ENCODE measurements at places on chromosomes 3 and 15.
A peak's percentile ranks its signal among the peaks of the same experiment; 100 is the strongest.

DNA sequence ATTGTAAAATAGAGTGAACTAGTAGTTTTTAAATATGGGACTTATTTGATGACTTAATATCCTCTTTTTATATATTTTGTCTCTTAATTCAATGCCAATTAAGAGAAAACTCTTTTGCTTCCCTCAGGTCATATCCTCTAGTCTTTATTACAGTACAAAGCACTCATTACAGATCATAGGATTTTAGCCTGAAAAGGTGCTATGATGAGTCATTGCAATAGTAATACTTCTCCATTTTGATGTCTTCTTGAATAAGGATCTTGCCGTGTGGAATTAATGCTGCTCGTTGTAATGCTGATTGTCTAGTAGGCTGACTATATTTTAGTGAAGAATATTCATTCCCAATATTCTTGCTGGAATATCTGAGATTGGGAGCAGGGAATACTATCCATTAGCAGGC is 612.2 kb upstream of the GOLIM4 start:
- DNase-seq: no peak

DNA sequence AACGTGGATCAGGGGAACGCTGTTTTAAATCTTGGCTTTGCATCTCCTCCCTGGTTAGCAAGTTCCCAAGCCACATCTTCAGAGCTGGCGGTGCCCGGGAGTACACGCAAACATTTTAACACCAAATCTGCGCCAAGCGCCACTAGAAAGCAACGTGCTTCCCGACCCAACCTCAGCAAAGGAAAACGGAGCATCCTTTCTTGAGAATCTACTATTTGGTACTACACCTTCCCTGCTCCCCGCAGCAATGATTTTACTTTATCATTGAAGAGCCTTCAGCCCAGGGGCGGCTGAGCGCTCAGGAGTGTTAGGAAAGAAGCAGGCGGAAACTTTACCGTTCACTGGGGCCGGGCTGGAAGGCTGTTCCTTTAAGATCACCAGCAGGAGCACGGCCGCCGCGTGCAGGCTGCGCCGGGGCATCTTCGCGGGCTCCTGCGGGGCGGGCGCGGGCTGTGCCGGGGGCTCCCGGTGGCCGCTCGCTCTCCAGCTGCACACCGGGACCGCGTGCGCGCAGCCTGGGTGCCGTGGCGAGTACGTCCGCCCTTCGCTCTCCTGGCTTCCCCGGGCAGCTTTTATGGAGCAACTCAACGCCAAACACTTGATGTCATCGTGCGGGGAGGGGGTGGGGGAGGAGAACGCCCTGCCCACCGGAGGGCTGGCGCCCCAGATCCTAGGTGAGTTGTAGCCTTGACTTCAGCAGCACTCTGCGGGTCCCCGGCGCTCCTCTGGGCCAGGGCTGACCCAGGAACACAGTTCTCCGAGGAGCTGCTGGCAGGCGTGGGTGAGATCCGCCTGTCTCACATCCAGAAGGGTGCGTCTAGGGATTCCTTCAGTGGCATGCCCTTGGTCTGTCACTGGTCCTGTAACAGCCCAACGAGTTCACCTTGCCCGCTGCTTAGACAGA is at the start of gene CA12:
Gene CA12 (minus strand): TSS at position 546 of the 904 bp plus-strand sequence. CDS start 126 bp downstream, at position 420.
- DNase-seq: no peak

GRCh38 chr3:184172681-184173373 is 1.8 kb upstream of the AP2M1 start:
- no peak for DNase-seq

GRCh38 chr15:37221671-37222145 is 121.4 kb upstream of the MEIS2 start:
- no peak for DNase-seq

DNA sequence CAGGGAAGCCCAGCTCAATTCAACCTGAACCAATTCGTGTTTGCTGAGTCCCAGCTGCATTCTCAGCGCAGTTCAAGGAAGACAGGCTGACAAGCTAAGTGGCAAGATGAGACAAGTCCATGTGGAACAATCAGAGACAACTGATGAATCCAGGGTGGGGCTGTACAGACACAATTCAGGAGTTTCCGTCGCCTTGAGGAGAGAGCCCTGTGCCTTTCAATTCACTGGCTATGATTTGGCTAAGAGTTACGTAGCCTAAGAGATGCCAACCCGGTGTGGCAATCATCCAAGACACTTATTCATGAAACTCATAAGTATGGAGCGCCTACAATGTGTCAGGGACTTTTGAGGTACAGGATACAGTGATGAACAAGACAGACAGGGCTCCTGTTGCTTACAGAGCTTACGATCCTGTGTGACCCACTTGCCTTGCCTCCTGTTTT is 15.5 kb upstream of the ZBED2 start:
- no peak for DNase-seq

DNA sequence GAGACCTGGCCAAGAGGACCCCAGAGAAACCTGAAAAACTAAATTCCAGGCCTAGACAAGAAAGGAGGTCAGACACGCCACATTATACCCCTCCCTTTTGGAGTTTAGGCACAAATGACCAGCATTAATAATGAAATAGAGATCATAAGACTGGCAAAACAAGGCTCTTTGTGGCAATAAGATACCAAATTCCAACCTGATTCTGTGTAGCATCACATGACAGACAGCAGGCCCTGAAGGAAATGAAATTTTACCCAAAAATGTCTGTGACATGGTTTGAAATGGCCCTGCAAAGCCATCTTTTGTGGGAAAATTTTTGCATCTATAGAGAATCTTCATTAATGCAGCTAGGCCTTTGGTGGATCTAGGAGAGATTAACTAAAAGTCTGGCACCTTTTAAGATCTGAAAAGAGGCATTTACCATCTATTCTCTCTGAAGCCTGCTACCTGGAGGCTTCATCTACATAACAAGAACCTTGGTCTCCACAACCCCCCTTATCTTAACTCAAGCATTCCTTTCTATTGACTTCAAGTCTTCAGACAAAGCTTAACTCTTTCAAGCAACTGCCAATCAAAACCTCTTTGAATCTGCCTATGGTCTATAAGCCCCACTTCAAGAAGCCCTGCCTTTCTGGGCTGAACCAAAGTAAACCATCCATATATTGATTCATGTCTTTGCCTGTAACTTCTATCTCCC is 8.0 kb downstream of the FAM174B start:
- DNase-seq: no peak

- no peak for DNase-seq
These were observed 320.6 kb upstream of the KCNH8 start for GRCh38 chr3:18827664-18828063.

- no peak for DNase-seq
These were observed 78.9 kb downstream of the GTF2E1 start for GRCh38 chr3:120821426-120821825.

DNA sequence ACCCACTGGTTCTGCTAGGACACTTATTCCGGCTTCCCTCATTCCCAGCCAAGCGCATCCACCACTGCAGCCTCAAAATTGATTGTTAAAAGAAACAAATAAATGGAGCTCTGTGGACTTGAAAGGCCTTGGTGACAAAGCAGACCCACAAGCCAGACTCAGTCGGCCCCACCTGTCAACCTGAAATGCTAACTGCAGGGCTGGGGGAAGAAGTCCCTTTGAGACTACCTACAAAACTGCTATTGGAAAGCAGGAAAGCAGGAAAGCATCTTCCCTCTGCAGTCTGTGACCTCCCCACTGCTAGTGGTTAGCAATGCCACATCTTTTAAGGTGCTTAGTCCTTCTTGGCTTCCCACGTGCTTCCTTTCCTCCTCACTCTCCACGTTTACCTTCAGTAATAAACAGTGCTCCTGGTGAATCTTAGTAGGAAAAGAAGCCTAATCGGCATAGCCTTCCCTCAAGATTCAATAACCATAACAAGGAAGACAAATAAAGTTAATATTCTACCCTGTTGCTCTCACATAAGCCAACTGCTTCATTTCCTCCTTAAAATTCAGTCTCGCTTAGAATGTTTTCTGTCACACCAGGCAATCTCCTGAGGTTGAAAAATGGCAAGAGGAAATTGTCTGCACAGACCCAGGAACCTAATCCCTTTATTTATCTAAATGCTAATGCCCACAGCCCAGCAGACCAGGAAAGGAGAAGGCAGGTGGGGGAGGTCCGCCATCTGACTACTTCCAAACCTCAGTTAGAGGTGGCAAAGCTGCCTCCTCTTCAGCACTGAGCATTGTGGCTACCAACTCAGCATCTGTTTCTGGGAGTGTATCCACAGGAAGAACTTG is 296.2 kb downstream of the NEK10 start:
- DNase-seq: no peak

- no peak for DNase-seq
These were observed 32.9 kb downstream of the IL16 start for GRCh38 chr15:81229586-81229985.

- no peak for DNase-seq
These were observed 37.7 kb downstream of the ALDH1L1 start for GRCh38 chr3:126142652-126143051.

- no peak for DNase-seq
These were observed 961 bp upstream of the ABHD2 start for GRCh38 chr15:89087161-89087829.

DNA sequence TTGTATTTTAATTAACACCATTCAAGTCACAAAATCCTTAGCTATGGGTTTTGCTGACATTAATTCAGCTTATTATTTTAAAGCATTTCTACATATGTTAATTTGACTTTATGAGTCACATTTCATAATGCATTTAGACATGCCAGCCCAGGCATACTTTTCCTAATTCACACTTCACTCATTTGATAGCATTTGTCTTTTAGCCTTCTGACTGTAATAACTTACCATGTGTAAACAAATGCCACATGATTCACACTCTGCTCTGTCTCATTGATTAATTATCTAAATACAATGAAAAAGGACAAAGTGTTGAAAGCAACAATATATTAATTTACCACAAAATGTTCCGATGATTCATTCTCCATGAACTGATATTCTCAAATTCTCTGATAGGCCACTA is 927.8 kb upstream of the EPHA6 start:
- no peak for DNase-seq

GRCh38 chr3:49248840-49249227 is 28.2 kb downstream of the C3orf62 start:
- DNase-seq: no peak

- no peak for DNase-seq
These were observed 114.0 kb downstream of the NR1D2 start for GRCh38 chr3:24058940-24059705.

DNA sequence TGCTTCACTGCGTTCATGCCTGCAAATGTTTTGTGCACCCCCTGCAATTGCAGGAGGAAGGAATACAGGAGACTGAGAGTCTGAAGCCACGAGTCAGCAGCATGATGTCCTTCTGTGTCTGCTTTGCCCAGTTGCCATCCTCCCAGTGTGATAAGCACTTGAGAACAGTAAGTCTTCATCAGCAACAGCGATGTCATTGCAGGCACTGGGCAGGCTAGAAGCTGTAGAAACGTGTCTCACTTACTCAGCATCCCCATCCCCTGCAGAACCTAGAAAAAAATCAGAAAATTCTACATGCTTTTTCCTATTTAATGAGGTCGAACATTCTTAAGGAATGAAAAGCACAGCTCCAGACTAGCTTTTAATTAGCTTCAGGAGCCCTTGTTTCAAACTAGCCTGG is 156.5 kb upstream of the LPP start:
- peak; percentile 19 for DNase-seq

DNA sequence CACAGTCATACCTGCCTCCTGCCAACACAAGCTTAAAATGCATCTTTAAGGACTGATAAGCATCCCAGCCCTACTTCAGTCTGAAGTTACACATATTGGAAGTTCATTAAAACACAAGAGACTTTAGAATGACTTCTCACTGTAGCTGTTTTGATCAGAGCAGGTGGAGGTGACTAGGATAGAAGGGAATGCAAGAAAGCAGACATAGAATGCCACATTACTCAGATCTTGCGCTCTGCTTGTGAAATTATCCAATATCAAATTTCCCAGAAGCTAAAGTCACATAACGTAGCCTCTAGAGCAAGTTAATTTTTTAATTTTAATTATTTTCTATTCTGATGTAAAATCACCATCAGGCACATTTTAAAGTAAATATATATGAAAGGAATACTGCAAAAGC is 306.5 kb downstream of the PLOD2 start:
- no peak for DNase-seq

DNA sequence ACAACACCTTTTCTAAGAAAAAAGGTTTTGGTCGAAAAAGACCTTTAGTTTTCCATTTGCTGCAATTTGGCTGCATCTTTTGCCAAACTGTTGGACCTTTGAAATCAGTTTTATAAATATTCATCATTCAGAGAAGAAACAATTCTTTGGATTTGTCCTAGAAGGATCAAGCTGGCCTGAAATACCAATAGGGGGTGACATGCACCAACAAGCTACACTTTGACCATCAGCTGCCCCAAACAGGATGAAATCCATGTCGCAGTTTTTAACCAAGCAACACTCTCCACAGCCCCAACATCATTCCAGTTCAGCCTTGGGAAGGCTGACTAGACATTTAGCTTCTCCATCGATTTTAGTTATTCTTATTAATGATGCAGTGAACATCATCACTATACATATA is 9.8 kb downstream of the RPL15 start:
- no peak for DNase-seq

- no peak for DNase-seq
These were observed 37.2 kb downstream of the AP4E1 start for GRCh38 chr15:50945725-50946124.

DNA sequence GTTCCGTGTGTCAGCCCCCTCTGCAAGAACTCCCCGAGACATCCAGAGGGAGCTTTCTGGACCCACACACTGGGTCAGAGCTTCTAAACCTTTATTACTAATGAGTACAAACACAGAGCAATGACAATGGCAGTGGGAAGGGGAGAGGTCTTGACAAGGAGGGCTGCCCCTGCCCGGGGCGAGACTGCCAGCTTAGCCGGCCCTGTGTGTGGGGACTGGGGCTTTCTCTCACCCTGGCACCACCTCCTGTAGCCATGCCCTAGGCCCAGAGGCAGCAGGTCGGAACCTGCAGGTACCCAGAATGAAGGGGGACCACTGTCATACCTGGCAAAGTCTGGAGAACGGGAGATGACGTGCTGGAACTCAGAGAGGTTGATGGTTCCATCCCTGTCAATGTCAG is 3.1 kb downstream of the CIB1 start:
- no peak for DNase-seq

DNA sequence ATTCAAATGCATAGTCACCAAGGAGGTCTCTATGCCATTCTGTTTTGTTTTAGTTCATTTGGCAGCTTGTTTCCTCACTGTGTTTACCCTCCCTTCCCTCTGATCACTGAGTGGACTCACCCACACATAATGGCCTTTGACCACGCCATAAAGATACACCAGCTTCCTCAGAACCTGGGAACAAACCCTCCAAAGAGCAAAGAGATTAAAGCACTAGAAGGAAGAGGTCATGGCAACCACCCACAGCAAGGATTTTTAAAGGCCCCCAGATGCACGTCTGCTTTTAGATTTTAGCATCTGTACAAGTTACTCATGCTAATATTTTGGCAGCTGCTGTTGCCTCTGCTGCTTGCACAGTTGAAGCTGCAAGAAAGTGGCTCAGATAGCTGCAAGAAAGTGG is 47.9 kb upstream of the CADPS start:
- no peak for DNase-seq
